Stomach (tissue), 19 donors: ENCODE measurements at places on chromosomes 12 and 14. TPM values are rescaled to one million over a fixed set of nuclear protein-coding genes. Genes with fewer than 3 reads are reported as not detected.

Gene KCNA5
- total RNA-seq: 0.58 TPM

Gene FIGNL2
- total RNA-seq: 1.4 TPM

Gene SRRM4
- 0.18 TPM for total RNA-seq

GRCh38 chr12:81759190-81760051 is at the start of gene PPFIA2:
PPFIA2 (minus strand) TSS chr12:81759350.
- peak; percentile 78 for DNase-seq
- no peaks in the 10 kb centered on the region for H3K36me3 ChIP-seq
- peak within 1 kb of the TSS; percentile 49 for H3K4me3 ChIP-seq
- peak within 1 kb of the TSS; percentile 36 for H3K27ac ChIP-seq
